ENCODE measurements at places on chromosomes 2 and 18.

DNA sequence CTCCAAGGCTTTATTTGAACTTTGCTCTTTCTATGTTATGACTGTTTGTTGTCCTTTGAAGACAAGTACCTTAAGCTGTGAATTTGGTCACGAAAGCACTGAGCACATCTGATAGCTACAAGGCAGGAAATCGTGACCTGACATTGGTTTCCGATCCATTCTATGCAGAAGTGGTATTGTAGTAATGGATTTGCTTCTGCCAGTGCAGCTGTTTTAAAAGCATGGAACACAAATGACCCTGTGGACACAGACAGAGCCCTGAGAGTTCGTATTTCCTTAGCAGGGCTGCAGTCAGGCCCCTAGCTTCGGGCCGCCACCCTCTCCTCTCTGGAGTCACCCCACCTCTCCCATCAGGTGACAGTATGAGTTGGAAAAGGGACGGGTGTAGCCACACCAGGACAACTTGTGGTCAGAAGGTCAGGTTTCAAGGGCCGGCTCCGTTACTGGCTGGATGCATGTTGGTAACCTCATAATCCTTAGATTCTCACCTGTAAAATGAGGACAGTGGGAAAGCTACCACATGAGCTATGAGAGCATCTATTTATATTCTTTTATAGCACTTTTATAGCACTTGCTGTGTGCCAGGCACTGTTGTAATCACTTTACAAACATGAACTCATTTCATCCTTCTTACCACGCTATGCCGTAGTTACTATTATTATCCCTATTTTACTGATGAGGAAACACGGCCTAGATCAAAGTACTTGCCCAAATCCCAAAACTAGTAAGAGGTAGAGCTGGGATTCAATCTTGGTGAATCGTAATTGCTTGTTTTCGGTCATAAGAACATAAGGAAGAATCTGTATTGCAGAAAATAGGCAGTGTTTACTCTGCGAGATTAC, 70.2 kb downstream of the SPATS2L start:
- DNase-seq = no peak

GRCh38 chr18:56841836-56842235, 190.7 kb downstream of the WDR7 start:
- DNase-seq = no peak

- DNase-seq = no peak
Observed at GRCh38 chr2:60771508-60771907, 15.4 kb downstream of the PAPOLG start.

DNA sequence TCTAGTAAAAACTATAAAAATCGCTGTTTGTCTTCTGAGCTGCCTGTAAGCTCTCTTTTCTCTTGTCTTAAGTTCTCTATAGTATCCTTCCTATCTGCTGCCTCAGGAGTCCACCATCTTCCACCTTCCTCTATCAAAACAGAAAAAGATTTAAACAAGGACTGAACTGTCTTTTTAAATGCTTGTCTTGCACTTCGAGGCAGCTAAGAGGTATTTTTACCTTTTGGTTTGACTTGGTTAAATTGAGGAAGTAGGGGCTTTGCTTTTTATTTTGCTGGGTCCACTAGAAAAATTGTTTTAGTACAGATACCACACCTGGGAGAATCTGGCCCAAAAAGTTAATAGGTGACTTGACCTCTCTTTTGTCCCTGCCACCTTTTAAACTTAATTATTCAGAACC, 12.2 kb downstream of the SESTD1 start:
- no peak for DNase-seq

DNA sequence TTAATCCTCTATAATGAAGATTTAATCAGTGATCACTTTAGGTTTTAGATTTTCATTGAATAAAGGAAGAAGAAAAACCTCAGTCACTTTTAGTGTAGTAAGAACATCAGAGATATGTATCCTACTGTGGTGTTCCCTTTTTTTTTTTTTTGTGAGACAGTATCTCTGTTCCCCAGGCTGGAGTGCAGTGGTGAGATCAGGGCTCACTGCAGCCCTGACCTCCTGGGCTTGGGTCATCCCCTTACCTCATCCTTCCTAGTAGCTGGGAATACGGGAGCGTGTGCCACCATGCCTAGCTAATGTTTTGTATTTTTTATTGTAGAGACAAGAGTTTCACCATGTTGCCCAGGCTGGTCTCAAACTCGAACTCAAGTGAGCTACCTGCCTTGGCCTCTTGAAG, 5.1 kb downstream of the SLC39A10 start:
- no peak for DNase-seq

GRCh38 chr2:43169099-43169945, 57.1 kb downstream of the ZFP36L2 start:
- no peak for DNase-seq

- DNase-seq = no peak
Observed at GRCh38 chr18:55268151-55268601, 308.9 kb upstream of the CCDC68 start.

- no peak for DNase-seq
Observed at GRCh38 chr2:224359569-224359968, 42.3 kb downstream of the FAM124B start.

- DNase-seq = no peak
Observed at GRCh38 chr18:5729983-5730699, 165.2 kb downstream of the TMEM200C start.

DNA sequence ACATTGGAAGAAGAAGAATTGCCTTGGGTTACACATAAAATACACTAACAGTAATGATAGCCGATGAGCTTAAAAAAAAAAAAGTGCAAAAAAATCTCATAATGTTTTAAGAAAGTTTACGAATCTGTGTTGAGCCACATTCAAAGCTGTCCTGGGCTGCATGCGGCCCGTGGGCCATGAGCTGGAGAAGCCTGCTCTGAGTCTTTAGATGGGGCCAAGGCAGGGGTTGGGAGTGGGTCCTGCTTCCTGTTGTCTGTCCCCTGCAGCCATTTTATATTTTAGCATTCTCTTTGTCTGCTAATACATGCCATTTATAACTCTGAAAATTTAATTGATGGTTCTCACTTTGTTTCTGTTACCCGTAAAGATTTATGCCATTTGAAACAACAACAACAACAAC, 93.2 kb downstream of the EPC2 start:
- DNase-seq = no peak

DNA sequence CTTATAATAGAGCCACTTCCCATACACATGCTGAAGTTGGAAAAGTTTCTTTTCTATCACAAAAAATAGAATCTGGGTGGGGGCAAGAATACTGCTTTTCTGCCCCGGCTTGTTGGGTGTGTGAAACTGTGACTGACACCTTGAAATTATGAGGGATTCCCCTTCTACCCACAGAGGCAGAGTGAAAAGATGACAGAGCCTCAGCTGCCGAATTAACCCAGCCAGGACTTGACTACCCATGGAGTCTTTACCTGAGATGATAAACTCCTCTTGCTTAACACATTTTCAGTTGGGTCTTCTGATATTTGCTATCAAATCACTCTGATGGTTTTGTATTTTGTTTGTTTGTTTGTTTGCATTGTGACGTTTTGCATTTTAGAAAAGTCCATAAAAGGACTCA, 66.0 kb upstream of the PMAIP1 start:
- DNase-seq = no peak

- no peak for DNase-seq
Observed at GRCh38 chr2:102597788-102598187, 21.6 kb upstream of the SLC9A2 start.

GRCh38 chr2:242030226-242030575, 160.7 kb downstream of the RTP5 start:
- DNase-seq = no peak

DNA sequence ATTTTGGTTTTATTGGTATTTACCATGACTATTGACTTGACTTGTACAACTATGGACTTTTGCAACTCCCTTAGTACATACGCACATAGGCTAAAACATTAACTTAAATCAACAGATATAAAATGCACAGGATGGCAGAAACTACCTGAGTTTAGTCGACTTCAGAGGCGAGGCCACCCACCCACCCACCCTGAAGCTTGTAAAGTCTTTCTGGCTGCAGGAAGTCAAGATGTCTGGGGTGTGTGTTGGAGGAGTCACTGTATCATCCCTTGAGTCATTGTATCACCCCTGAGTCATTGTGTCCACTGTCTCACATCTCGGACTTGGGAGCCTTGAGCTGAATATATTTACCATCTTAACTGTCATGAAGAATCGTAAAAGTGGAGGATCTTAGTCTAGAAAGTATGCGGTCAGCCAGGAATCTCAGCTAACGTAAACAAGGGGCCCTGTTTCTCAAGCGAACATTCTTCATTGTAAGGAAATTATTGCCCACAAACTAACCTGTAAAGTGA, 140.0 kb upstream of the ST6GAL2 start:
- DNase-seq = no peak

GRCh38 chr2:190215620-190216019, 104.0 kb downstream of the HIBCH start:
- no peak for DNase-seq

GRCh38 chr2:65605743-65606058, 173.3 kb upstream of the SPRED2 start:
- DNase-seq = no peak

DNA sequence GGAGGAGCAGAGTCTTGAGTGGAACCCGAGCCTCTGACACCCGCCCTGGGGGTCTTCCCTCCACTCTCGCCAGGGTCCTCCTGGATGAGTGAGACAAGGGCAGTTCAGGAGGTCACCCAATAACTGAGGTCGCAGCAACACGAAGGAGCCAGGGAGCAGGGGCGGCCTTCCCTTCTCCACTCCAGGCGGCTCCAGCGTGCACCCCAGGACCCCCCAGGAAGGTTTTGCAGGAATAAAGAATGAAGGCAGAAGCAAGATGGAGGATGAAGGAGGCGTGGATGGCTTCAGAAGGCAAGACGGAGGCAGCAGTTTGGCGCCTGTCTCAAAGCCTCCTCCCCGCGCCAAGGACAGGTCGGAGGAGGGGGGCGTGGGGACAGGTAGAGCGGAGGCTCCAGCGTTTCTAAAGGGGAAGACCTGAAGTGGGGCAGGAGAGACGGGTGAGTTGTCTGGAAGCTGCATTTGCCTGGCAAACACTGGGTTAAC, 579 bp upstream of the ITM2C start:
- DNase-seq = no peak

- DNase-seq = no peak
Observed at GRCh38 chr18:34957119-34957863, 83.9 kb upstream of the MAPRE2 start.

DNA sequence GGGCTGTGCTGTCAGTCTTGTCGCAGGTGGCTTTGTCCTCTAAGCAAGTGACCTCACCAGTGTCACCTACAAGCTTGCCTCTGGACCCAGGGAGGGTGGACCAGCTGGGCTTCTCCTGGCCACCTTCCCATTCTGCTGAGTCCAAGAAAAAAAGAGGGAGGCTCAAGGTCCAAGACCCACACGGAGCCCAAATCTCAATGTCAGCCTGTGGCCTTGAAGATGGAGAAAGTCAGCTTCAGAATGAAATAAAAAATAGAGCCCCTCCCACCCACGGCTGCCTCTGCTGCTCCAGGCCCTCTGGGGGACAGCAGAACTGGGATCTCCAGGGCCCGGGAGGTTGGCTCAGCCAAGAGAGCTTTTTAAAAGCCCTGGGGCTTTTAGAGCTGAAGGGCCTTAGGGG, 145.9 kb downstream of the TNS1 start:
- DNase-seq = no peak

DNA sequence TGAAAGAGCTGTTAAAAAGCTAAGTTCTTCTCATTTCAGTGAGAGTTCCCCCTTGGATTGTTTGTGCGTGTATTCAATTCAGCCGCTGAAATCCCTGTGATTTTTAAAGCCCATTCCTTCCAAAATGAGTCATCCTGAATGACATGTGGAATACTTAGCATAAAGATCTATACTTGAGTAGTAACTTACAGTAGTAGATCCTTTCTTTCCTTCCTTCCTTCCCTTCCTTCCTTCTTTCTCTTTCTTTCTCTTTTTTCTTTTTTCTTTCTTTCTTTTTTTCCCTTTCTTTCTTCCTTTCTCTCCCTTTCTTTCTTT, 18.2 kb upstream of the SOX11 start:
- no peak for DNase-seq

- DNase-seq = no peak
Observed at GRCh38 chr2:65481961-65482360, 49.6 kb upstream of the SPRED2 start.

- no peak for DNase-seq
Observed at GRCh38 chr18:31506024-31506742, 8.2 kb downstream of the DSG2 start.

DNA sequence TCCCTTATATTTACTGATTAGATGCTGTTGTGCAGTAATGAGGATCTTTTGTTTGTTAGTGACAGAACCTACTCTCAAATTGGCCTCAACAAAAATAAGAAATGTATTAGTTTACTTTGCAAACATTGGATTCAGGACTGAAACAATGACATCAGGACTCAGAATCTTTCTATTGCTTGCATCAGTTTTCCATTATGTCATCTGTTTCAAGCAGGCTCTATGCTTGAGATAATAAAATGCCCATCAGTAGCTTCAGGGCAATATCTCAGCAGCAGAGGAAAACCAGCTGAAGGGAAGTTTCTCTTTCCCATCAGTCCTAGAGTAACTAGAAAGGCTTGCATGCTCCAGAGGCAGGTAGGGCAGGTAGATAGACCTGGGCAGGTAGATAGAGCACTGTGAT, 375.5 kb upstream of the SLC8A1 start:
- no peak for DNase-seq

DNA sequence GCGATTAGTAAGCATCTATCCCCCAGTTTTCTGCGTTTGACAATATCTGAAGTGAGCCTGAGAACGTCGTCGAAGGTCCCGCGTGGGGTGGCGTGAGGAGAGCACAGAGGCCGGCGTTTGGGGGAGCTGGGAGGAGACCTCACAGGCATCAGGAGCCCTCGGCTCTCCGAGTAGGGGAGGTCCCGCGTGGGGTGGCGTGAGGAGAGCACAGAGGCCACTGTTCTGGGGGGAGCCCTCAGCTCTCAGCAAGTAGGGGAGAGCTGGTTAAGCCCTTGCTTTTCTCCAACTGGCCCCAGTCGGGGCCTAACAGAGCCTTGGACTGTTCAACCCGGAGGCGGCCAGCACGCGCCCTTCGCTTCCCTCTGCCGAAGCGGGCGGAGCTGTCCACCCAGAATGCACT, 134.3 kb downstream of the NFATC1 start:
- DNase-seq = no peak

- DNase-seq = no peak
Observed at GRCh38 chr18:64165906-64166305, 17.0 kb upstream of the LINC00305 start.

DNA sequence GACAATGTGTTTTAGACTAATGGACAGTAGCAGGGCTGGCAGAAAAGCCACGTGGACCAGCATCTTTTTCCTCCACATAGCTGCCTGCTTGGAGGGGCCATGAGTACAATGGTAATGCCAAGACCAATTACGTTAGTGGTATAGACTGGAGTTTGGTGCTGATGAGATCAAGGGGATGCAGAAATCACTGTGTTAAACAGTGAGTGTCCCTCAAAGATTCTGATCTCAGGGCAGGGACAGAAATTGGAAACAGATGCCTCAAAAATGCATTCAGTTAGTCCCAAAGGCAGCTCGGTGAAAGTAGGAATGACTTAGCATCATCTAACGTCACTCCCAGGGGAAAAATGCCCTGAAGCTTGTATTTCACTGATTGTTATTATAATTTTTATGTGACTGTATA, 72.4 kb downstream of the SLC16A14 start:
- no peak for DNase-seq

GRCh38 chr2:26712486-26713465, 20.3 kb downstream of the KCNK3 start:
- no peak for DNase-seq

All from stimulated activated CD8-positive, alpha-beta memory T cell treated with anti-CD3 and anti-CD28 coated beads, Interleukin-12 subunit alpha, Interleukin-12 subunit beta, amount 100 ng/mL, for 4 hours (primary cell).